ENCODE measurements at places on chromosomes 12 and 14.

DNA sequence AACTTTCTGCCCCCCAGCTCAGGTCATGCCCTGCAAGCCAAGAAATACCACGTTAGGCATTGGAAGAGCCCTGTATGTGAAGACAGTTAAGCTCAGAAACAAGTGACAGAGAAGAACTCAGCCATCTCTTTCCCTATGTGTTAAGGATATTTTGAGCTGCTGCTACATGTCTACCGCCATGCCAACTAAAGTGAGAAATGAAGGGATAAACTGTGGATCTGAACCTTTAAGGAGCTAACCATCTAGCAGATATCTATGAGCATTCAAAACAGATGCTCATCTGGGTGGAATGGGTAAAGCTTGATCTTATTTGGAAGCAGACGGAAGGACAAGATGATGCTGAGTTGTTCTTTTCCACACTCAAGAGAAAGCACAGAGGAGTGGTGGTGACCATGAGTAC lies 250.7 kb downstream of the NTF3 start:
- no peak for DNase-seq

GRCh38 chr12:103912069-103912468 lies 18.1 kb upstream of the HSP90B1 start:
- no peak for DNase-seq

GRCh38 chr14:76977793-76978720 lies 50.5 kb downstream of the IRF2BPL start:
- DNase-seq: no peak

DNA sequence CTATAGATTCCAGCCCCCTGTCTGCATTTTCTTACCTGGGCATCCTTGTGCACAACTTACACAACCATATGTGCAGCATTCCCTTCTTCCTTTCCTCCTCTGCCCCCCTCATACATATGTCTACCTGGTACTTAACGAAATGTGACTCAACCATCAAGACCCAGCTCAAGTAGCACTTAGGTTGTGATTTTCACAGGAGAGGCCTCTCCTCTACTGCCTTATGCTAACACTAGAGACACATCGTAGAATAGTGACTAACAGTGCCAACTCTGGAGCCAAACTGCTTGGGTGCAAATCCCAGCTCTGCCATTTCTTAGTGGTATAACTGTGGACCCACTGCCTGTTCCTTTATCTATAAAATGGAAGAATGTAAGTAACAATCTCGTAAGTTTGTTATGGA lies 24.1 kb upstream of the PLEKHA5 start:
- DNase-seq: no peak

- no peak for DNase-seq
These were observed 199.9 kb upstream of the RTL1 start for GRCh38 chr14:101103321-101103901.

DNA sequence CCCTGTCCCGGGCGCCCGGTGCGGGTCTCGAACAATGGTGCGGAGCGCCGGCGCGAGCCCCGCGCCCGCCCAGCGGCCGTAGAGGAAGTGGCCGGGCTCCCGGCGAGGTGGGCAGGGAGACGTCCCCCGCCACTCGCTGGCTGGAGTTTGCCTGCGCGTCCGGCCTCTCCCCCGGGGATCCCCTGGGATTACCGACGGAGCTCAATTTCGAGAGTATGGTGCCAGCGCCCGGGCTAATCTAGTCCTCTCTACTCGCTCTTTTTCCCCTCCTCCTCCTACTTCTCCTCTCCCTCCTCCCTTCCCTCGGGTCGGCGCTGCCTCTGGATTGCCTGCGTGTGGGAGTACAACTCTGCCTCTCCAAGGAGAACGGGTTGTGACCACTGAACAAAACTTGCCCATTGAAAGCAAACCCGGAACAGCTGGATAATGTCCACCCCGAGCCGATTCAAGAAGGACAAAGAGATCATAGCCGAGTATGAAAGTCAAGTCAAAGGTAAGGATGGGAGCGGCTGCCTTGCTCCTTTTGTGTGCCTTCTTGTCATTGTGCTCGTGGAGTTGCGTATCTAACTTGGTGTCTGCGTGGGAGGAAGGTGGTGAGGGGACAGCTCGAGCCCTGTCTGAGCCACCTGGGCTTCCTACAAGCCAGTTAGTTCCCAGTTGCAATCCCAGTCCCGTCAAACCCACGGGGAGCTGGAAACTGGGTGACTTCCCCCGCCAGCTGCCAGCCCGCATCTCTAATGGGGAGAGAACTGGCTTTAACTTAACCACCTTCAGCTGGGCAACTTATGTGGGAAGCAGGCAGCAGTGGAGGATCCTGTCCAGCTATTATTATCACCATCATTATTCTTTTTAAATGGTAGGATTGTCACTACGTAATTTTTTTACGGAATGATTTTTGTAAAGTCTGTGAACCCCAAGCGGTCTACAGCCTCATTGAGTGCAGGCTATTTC lies at the start of gene SRGAP1:
Gene SRGAP1 (plus strand): TSS at position 310 of the 951 bp plus-strand sequence. CDS start 117 bp downstream, at position 427.
- no peak for DNase-seq

GRCh38 chr12:58918469-58918844 lies 1.8 kb downstream of the LRIG3 start:
- DNase-seq: no peak

- no peak for DNase-seq
These were observed 14.4 kb downstream of the PCNX1 start for GRCh38 chr14:70921669-70922068.

DNA sequence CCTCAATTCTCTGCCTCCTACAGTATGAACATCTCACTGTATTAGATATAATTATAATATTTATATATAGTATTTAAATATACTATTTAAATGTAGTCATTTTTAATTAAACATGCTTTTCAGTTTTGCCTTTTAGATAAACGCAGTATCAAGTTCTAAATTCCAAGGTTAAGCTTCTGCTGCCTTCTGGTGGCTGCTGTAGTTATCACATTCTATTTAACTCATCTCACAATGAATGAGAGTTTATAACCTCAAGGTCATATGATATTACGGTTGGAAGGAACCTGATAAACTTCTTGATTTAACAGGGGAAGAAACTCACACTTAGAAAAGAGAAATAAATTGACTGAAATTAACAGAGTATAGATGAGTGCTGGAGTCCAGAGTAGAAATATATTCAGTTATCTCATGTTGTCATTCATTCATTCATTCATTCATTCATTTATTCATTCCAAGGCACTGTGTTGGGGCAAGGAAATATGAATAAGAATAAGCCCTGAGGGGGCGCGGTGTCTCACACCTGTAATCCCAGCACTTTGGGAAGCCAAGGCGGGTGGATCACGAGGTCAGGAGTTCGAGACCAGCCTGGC lies 31.9 kb downstream of the GUCY2C start:
- no peak for DNase-seq

- no peak for DNase-seq
These were observed 297.5 kb upstream of the SOX5 start for GRCh38 chr12:24246934-24247333.

GRCh38 chr14:68660495-68660894 lies 132.4 kb downstream of the ZFP36L1 start:
- DNase-seq: no peak

GRCh38 chr12:121530600-121531355 lies 50.0 kb downstream of the KDM2B start:
- DNase-seq: no peak

GRCh38 chr14:53180272-53181221 lies 27.4 kb upstream of the DDHD1 start:
- DNase-seq: peak; percentile 49

GRCh38 chr14:74739293-74740030 lies 23.7 kb upstream of the YLPM1 start:
- no peak for DNase-seq

DNA sequence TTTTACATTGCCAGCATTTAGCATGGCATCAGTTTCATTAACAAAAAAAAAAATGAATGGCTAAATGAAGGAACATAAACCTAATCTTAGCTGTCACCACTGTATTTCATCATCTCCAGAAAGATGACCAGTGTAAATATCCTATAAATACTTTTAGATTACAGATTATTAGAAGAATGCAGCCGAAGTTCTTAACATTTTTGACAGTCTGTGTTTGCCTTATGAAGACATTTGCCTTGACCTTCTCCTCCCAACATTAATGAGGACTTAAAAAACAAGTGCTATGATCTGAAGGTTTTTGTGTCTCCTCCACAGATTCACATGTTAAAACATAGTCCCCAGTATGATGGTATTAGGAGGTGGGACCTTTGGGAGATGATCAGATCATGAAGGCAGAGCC lies 253.0 kb downstream of the SNAPC1 start:
- no peak for DNase-seq

- DNase-seq: no peak
These were observed 484.7 kb downstream of the LRIG3 start for GRCh38 chr12:58435647-58436046.

- DNase-seq: no peak
These were observed 137.3 kb downstream of the CEP83 start for GRCh38 chr12:94322346-94322745.

DNA sequence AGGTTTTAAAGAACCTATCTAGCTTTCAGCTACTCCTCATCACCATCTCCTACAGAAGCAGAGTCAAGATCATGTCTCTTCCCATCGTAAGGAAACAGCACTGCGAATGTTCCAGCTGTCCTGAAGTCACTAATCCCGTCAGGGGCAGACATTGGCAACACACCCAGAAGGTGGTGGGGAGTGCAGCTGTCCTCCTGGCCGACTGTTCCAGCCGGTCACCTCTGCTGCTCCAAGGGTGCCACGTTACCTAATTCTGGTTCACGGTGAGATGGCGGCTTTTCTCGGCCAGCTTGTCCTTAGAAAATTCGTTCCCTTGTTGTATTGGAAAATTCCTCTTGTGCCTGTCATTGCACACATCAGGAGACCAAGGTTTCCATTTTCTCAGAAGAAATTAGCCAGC lies 196.2 kb downstream of the ZFP36L1 start:
- no peak for DNase-seq

GRCh38 chr12:116480210-116480810 lies 78.9 kb upstream of the MAP1LC3B2 start:
- no peak for DNase-seq

GRCh38 chr12:110661337-110661972 lies 27.5 kb downstream of the HVCN1 start:
- DNase-seq: no peak

DNA sequence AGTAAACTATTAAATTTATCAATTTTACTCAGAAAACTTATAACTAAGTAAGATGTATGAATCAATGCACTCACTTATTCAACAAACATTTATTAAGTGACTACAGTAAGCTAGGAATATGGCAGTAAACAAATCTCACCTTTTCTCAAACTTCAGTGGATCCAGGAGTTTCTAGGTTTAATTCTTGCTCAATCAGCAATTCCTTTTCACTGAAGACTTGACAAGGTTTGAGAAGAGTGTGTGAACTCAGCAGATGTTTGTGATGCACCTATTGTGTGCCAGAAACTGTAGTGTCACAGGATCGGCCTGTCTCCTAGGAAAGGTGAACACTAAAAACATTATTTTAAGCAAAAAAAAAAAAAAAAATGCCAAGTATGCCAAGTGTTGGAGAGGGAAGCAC lies 167.8 kb downstream of the ALG10 start:
- no peak for DNase-seq

DNA sequence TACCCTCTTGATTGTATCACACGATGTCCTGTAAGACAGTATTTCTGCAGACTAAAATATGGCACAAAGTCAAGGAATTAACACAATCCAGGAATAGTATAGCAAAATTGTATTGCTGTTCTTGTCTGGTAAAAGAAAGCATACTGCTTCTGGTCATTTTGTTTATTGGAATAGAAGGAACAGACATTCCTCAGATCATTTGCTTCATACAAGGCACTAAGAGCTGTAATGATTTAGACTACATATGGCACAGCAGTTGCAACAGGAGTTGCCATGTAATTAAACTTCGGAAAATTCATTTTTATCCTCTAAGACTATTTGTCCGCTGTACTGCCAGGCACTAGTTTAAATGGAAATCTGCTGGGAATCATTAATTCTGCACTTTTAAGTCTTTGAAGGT lies 7.6 kb upstream of the KERA start:
- no peak for DNase-seq

GRCh38 chr14:72607386-72608130 lies 286.3 kb downstream of the DPF3 start:
- no peak for DNase-seq

DNA sequence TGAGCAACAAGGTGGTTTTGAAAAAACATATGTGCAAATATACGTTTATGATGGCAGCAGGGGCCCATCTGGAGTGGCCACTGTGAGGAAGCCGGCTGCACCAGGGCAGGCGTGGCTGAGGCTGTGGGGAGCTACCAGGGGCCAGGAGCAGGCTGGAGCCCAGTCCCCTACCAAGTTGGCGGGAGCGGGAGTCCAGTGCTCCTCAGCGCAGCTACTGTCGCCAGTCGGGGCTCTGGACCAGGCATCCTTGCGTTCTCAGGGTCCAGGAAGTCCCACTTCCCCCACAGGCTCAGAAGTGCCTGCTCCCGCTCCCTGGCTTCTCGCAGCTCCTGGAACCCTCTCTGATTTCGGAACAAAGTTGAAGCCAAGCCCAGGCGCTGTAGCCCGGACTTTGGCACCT lies 1377.5 kb upstream of the FLRT2 start:
- no peak for DNase-seq

- DNase-seq: no peak
These were observed 240.3 kb downstream of the SLC15A4 start for GRCh38 chr12:128583453-128583852.

DNA sequence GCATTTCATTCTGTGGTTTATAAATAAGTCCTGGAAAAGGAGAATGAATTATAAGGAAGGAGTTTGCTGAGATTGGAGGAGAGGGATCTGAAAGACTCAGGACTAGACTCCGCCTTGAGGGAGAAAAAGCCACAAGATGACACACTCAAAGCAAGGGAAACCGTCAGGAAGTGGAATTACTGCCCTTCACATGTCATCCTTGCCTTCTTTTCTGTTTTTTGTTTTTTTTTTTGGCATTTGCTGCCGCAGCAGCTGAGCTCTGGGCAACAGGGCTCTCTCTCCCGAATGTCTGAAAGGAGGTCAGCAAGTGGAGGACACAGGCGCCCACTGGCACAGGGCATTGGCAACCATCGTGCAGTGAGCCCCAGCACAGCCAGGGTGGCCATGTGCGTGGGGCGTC lies 344.9 kb downstream of the DPF3 start:
- DNase-seq: no peak
